Activated CD4-positive, alpha-beta T cell treated with anti-CD3 and anti-CD28 coated beads, Interleukin-2, amount 50 U/mL, for 1 hour (primary cell): ENCODE measurements at places on chromosomes 4 and X.
A peak's percentile ranks its signal among the peaks of the same experiment; 100 is the strongest.

- no peak for DNase-seq
Measured at GRCh38 chr4:10577018-10577417, 107.5 kb downstream of the CLNK start.

- DNase-seq, result no peak
Measured at GRCh38 chrX:46918434-46918833, 6.2 kb downstream of the JADE3 start.

DNA sequence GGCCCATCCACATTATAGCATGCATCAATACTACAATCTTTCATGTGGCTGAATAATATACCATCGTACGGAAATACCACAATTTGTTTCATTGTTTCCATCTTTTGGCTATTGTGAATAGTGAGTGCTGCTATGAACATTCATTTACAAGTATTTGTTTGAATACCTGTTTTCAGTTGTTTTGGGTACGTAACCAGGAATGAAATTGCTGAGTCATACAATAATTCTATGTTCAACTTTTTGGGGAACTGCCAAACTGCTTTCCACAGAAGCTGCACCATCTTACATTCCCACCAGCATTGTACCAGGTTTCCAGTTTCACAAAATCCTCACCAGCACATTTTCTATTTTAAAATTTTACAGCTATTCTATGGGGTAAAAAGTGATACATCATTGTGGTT lies 28.5 kb upstream of the MANBA start:
- DNase-seq, result no peak

DNA sequence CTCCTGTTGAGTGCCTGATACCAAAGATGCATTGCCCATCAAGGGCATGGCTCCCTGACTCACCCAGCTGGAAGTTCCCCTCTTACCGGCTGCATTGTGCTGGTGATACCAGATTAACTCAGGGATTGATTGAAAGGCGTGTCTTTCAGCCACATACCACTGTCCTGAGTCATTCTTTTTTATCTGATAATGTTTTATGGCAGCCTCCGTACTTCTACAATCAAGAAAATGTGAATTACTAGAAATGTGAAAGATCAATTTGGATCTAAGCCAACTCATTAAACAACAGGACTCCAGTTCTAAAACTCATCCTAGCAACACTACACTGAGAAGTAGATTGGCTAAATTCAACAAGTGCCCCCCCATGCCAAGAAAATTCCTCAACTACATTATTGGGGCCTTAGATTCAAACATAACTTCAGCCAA lies 40.0 kb downstream of the TXK start:
- DNase-seq, result no peak

- DNase-seq, result peak; percentile 65
Measured at GRCh38 chr4:40214038-40214437, 17.2 kb downstream of the RHOH start.

DNA sequence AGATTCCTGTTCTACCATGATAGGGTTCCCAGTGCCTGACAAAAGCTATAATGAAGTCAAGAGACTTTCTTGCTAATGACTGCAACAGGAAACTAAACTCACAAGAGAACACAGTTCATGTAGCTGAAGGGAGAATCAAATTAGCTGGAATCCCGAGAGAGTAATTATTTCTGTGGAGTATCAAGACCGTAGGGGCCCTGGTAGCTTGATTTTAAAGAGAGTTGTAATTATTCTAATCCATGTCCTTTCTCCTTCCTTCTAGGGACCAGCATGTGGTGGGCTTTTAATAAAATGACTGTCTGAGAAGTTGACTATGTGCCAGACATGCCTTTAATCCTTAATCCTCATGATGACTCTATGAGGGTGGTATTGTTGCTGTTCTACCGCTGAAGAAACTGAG lies 1.7 kb upstream of the TRPC5OS start:
- DNase-seq, result no peak

DNA sequence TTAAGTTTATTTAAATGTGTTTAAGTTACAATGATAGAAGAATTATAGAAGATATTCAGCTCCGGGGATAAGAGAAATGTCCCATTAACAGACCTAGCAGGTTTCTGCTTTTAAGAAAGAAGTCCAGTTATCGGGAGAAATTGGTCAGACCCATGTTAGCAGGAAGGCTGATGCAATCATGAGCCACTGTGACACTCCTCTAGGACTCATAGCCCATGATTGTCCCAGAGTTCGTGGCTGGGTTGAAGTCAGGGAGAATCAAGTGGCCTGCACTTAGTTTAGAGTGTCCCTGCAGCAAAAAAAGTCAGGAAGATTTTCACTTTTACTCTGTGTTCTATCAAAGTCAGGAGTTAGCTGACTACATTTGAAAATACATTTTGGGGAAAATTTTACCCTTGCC lies 72.0 kb downstream of the TMEM144 start:
- no peak for DNase-seq

- no peak for DNase-seq
Measured at GRCh38 chr4:121358473-121358872, 22.3 kb downstream of the QRFPR start.

DNA sequence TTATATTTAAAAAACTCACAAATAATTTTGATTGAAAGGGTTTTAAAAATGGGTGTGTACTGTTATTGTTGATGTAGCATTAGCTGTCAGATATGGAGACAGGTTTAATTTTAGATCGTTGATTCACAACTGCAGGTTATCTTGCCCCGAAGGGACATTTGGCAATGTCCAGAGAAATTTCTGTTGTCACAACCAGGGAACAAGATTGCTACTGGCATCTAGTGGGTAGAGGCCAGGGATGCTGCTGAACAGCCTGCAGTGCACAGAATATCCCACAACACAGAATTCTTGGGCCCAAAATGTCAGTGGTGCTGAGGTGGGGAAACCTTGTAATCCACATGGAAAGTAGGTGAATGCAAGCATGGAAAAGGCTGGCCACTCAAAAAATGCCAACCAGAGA lies 114.9 kb downstream of the MAGEB17 start:
- DNase-seq, result no peak

DNA sequence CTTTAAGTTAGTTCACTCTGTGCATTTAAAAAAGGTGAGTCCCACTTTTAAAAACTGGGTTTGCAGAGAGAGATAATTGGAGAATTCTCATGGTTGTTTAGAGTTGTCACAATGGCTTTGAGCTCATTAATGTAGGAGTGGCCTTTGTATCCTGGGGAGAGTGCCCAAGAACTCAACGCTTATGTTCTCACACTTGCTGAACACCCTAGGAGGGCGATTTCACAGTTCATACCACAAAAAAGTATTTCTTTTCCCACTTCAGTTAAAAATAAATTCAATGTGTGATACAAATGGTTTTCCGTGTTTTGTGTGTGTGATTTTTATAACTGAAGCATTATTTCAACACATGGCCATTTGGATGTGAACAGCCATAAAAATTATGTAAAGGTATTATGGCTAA lies 8.4 kb downstream of the EMCN start:
- DNase-seq, result no peak

DNA sequence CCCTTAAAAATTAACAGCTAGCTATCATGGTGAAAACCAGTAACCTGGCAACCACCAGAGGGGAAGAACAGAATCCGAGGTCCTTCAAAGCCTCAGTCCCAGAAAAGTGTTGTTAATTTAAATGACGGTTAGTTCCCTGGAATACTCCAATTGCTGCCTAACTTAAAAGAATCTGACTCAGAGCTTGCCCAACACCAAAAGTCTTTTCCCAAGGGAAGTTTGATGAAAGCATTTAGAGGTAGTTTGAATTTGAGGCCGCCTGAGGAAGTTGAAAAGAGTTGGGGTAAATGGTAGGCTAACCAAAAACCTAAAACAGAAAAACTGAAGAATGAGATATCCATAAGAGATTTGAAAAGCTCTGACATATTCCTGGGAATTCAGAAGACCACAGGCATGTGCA lies 46.6 kb downstream of the IL13RA2 start:
- no peak for DNase-seq

- no peak for DNase-seq
Measured at GRCh38 chr4:83552924-83553323, 17.0 kb downstream of the GPAT3 start.

GRCh38 chr4:121658125-121658524 lies 38.7 kb downstream of the ANXA5 start:
- no peak for DNase-seq

DNA sequence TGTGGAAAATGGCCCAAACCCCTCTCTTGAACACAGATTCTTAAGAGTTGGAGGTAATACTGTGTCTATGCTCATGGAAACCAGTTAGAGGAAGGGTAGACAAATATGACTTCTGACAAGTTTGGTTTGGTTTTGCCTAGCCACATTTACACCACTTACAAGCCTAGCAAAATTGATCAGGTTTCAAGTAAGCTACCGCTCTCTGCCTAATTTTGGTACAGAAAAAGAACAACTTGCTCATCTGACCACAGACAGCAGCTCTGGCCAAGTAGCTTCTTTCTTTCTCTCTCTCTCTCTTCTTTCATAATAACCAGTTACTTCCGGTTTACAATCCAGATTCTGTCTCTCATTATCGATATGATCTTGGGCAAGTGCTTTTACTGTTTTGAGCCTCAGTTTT lies 260.0 kb downstream of the GLUD2 start:
- DNase-seq, result no peak

GRCh38 chr4:80125252-80126177 lies 52.5 kb upstream of the ANTXR2 start:
- DNase-seq, result peak; percentile 28

GRCh38 chr4:38514465-38515146 lies 149.4 kb upstream of the KLF3 start:
- DNase-seq, result no peak

GRCh38 chr4:80831383-80832361 lies 198.8 kb upstream of the BMP3 start:
- DNase-seq, result no peak

GRCh38 chr4:39950861-39951481 lies 26.7 kb downstream of the PDS5A start:
- no peak for DNase-seq

- no peak for DNase-seq
Measured at GRCh38 chr4:87844452-87844851, 11.7 kb downstream of the MEPE start.
